ENCODE measurements at places on chromosomes 11 and 22.

DNA sequence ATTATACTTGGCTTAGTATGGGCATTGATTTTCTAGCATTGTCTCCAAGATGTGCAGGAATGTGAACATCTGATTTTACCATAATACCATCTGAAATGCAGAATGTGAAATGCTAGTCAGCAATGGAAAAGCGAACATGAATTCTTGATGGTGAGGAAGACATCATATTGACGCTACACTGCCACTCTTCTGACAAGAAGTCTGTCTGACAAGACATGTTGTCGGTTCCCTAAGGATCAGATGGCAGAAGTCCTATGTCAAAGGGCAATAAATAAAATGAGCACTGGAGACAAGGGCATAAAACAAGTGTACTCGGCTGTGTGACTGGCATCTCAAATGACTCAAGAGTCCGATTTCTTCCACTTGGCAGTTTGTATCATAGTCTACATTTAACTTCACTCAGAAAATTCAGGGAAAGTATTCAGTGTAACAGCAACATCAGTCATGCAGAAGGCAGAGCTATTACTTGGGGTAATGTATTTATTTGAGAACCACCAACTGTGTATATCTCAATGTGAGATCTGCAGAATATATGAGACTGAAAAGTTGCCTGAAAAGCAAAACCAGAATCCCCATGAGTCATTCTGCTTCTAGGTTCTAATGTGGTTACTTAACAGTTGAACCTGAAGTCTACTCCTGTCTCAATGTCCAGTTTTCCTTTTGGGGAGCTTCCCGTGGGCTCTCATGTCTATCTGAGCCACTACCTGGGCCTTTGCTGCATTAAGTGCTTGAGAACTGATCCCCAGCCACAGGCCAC, 51.5 kb downstream of the SLC17A6 start:
- no peak for DNase-seq

GRCh38 chr11:48063424-48063978, 83.1 kb downstream of the PTPRJ start:
- DNase-seq = no peak

DNA sequence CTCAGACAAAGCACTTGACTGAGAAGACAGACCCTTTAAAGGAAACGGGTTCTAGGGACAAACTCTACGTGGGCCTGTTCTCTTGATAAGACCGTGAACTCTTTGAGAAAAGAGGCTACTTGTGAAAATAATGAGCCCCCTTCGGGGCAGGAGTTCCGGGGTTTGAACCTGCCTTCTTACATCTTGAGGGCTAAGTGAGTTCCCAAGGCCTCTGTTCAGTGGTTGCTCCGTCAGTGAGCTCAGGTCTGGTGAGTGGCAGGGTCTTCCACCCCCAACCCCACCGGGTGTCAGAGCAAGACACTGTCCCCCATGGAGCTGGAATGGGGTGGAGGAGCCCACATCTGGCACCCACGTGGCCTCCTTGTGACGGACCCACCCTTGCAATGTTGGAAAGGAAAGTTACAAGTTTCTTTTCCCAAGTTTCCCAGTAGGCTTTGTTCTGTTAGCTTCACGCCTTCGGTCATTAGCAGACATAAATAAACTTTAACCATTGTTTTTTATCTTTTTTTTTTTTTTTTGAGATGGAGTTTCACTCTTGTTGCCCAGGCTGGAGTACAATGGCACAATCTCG, 6.3 kb upstream of the SAMM50 start:
- DNase-seq = no peak

GRCh38 chr11:130402570-130402969, 25.8 kb downstream of the ADAMTS8 start:
- DNase-seq = no peak

DNA sequence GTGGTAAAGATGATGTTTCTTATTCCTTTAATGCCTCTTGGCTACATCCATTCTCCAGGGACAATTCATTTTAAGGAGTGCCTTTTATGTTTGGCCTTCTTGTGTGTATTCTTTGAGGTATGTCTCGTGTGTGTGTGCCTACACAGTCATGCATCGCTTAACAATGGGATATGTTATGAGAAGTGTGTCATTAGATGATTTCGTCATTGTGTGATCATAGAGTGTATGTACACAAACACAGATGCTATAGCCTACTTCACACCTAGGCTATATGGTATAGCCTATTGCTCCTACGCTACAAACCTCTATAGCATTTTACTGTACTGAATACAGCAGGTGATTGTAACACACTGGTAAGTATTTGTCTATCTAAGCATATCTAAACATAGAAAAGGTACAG, 23.0 kb downstream of the ZNF202 start:
- DNase-seq = peak; percentile 6

- no peak for DNase-seq
Observed at GRCh38 chr11:91664521-91664920, 560.1 kb upstream of the FAT3 start.

- peak; percentile 40 for DNase-seq
Observed at GRCh38 chr11:103035791-103036434, 56.0 kb downstream of the DCUN1D5 start.

DNA sequence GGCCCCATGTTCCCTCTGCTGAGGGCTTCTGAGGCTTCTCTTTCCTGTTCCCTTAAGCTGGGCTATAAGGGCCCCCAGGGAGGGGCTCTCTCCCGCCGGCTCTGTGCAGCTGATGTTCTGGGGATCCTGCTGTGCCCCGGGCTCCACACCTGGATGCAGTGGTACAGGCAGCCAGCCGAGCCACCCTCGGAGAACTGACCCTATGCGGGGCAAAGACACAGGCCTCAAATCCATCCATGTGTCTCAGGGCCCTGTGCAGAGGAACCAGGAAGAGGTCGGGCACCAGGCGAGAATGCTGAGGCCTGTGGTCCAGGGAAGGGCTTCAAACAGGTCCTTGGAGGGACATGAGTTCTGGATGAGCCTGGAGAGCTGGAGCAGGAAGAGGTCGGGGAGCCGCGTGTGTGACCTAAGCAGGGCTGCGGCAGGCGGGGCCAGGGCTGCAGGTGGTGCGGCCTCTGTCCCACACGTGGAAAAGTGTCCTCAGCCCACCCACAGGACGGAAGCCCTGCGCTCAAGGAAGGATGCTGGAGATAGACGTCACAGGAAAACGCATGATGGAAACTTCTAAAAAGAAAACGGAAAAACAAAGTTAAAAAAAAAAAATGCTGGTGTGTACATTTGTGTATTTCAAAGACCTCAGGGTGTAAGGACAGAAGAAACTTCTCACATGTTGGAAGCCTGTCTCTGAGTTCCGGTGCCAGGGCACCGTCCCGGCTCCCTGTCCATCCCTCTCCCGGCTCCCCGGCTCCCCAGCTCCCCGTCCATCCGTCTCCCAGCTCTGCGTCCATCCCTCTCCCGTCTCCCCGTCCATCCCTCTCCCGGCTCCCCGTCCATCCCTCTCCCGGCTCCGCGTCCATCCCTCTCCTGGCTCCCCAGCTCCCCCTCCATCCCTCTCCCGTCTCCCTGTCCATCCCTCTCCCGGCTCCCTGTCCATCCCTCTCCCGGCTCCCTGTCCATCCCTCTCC, 1149.2 kb downstream of the BRD1 start:
- DNase-seq = no peak

DNA sequence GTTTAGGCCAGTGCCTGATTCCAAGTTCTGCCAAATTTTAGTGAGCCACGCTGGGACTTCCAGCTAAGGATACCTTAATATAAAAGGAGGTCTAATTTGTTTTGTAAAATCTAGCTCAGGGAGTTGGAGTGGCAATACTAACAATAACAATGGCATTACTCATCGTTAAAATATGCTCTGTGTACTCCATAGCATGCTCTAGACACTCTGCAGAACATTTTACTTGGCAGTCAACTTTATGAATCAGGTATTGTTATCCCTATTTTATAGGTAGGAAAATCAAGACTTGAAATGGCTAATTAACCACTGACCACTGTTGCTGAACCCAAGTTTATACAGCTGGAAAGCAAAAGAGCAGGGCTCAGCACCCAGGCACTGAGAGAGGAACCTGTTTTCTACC, 485.0 kb upstream of the KIRREL3 start:
- no peak for DNase-seq

DNA sequence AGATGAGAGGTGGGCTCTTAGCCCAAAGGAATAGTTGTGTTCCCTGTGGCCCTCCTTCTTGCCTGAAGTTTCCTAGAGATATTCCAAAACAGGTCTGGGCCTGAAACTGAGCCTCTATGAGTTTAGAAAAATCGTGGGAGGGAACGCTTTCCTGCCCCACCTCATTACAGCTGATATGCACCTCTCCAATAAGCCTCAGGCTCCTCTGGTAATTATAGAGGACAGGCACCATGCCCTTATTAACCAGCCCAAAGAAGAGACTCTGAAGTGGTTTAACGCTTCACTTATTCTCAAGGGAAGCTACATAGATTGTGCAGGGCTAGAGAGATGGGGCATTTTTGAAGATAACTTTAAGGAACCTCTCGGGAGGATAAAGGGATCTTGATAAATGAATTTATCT, 3.4 kb upstream of the MPZL2 start:
- no peak for DNase-seq

DNA sequence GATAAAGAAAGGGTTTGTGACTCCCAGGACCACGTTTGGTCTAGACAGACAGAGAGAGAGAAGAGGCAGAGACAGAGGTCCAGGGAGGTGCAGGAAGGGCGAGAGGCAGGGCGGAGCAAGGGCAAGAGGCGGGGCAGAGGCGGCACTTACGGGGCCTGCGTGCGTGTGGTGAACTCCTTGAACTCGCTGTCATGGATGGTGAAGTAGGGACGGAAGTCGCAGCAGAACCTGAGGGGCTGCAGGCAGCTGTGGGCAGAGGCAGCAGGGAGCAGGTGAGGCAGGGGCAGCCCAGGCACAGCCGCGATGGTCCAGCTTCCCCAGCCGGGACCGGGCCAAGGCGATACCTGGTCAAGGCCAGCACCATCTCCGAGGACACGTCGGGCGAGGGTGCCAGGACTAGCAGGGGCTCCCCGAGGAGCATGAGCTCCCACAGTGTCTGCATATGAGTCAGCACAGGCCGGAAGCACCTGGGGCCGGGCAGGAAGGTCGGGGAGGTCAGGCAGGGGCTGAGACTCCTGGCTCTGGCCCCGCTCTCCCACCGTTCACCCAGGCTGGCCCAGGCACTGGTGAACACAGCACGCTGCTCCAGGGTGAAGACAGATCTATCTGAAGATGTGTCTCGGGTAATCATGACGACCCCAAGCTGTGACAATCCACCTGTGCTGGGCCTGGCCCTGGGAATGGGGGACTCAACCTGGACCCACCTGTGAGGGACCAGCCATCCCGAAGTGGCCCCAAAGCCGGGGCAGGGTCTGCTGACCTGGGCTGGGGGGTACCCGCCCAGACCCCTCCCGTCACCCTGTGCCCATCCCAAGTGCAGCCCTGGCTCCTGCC, 7.2 kb upstream of the PLXNB2 start:
- no peak for DNase-seq

DNA sequence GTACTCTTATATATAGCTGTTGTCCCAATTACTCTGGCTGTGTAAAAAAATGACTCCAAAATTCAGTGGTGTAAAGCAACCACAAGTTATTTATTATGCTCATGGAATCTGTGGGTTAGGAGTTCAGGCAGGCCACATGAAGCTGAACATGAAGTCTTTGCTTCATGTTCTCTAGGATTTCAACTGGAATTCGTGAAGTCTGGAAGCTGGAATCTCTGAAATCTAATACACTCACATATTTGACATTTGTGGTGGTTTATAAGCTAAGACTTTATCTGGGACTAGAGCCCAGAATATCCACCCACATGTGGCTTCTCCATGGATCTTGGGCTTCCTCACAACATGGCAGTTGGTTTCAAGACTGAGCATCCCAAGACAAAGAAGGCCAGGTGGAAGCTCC, 430.6 kb downstream of the MIAT start:
- no peak for DNase-seq

- no peak for DNase-seq
Observed at GRCh38 chr11:76186776-76187279, 19.5 kb downstream of the WNT11 start.

- no peak for DNase-seq
Observed at GRCh38 chr11:64223001-64223651, 2.9 kb downstream of the TRPT1 start.

GRCh38 chr11:7222619-7223018, 29.1 kb upstream of the SYT9 start:
- DNase-seq = no peak

DNA sequence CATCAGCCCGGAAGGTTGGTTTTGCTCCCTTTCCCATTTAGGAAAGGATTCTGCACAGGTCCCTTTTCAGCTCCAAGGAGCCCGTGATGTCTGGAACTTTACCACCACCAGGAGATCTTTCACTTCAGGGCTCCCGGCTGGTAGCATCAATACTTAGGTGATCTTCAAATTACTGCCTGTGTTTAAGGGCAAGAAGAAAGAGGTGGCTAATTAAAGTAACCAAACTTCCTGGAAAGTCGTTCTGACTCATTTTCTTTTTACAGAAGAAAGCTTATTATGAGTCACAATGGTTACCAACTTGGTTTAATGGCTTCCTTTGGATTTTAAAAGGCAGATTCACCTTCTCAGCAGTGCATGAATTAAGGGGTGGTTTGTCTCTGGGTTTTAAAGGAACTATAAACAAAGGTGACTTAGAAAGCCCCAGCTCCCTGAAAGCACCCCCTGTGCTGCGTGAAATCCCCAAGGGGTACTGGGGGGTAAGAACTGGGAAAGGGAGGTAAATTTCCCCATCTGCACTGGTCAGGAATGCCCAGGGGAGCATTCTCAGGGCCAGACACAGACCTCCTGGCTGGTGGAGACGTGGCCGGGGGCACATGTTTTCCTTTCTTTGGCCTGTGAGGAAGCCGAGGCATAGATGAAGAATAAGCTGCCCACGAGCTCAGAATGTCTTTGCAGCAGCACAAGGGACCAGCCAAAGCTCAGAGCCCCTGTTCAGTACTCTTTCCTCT, 8.8 kb downstream of the POU2F3 start:
- no peak for DNase-seq

DNA sequence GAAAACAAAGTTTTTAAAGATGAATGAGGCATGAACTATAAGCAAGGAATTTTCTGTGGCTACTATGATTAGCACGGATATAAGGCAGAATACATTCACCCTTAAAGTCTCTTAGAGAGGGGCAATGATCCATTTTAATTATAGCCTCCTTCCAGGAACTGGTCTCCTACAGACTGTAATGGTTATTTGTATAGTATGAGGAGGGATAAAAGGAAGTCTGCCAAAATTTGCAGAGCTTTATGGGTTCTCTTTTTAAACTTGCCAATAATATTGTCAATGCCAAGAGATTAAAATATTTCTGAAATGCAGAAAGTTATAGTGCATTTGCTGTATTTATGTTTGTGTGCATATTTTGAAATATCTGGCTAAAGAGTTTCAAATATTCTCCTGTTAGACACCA, 271.4 kb upstream of the LUZP2 start:
- no peak for DNase-seq

DNA sequence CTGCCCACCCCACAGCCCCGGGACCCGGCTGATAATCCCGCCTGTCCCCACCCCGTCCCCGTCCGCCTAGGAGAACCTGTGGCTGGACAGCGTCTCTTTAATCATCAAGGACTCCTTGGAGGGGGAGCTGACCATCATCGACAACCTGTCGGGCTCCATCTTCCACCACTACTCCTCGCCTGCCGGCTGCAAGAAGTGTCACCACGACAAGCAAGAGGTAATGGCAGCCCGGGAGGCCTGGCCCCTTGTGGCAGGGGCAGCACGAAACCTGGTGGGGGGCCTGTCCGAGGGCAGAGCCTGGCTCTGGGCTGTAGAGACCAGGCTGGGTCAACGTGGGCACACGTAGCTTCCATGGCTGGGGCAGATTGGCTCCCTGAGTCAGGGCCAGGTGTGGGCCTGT, 109.1 kb downstream of the CACNA1I start:
- no peak for DNase-seq
